ENCODE measurements at places on chromosomes 5 and 9.

DNA sequence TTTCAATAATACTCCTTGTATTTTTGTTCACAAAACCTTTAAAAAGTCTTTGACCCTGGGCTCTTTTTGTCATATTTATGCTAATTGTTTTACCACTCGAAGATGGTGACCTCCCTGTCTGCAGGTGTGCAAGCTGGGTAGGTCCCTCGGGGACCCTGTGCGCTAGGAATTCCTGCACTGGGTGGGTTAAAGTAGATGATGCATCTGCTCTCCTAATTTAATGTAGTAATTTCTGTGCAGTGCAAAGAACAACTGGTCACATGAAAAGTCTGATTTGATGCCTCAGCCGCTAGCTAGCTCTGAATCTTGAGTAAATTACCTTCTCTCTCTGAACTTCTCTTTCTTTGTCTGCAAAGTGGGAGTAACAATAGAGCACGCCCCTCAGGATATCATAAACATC, 139.1 kb upstream of the OTULINL start:
- DNase-seq: no peak

DNA sequence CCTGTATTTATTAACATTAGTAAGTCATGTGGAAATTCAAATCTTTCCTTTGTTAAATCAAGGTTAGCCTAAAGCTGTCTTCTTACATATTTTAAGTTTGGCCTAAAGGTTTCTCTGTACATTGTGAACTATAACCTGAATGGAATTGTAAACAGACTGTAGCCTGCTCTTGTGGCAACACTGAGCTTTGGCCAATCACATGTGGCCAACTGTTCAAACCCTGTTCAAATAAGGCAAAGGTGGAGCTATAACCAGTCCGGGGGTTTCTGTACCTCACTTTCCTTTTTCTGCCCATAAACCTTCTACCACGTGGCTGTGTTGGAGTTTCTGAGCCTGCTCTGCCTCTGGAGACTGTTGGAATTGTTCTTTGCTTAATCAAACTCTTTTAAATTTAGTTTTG, 3.3 kb upstream of the HAPLN1 start:
- no peak for DNase-seq

DNA sequence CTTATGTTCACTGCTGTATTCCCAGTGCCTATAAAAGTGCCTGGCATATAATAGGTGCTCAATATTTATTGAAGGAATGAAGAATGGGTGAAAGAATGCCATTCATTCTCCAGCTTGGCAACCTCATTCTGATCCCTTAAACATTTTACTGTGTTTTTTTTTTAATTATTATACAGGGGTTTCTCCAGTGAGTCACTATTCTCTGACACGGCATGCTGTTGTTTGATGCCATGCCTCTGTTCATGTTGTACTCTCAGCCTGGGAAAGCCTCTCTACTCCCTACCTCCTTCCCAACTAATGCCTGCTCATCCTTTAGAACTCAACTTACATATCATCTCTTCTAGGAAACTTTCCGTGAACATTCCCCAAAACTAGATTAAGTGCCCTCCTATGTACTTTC, 70.2 kb upstream of the PHF24 start:
- DNase-seq: peak; percentile 77

DNA sequence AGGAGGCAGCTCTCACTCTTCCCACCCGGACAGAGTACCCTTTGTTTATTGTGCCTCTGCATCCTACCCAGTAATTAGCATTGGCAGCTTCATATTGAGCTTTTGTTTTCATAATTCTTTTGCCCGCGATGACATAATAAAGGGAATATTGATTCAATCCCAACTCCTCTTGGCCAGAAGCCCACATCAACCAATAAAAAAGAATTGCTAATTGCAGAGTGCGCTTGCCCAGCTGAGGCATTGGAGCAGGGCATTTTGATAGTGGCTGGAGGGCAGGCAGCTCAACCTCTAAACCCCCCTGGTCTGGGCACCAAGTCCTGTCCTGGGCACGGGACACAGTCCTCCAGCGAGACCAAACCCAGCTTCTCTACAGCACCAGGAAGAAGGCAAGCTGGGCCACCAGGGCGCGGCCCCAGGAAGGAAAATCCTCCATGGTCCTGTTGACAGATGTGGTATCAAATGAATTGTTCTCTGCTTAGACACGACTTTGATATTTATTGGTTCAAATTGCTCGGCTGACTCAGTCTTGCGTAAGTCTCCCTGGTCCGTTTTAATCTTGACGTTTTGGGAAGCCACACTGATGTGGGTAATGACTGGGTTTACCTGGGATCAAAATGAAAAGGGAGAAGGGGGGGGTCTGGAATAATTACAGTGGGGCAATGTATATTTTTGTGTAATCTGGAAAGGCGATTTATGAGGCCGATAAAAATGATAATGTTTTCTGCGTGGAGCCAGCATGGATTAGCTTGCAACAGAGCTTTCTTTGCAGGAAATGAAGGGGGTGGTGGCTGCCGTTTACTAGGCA, 220.7 kb upstream of the MSX2 start:
- DNase-seq: peak; percentile 77
